Ovary (tissue), 10 donors: ENCODE measurements at places on chromosomes 3 and 15. TPM values are rescaled to one million over a fixed set of nuclear protein-coding genes. Genes with fewer than 3 reads are reported as not detected.

DNA sequence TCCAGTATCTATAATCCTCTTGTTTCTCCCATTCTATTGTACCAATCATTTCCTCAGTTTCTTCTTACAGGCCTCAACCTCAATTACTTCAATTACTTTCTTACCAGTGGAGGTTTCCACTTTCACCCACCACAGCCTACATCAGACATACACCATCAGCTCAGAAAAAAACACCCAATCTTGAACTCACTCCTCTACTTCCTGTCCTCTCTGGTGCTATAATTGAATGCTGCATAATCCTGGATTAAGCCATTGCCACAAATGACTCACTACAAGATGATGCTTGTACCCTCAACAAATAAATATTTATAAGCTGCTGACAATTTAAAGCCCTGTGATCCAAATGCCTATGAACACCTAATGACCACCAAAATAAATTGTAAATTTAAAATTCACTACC, 18.5 kb downstream of the RYK start:
- H3K4me1 ChIP-seq, result peaks cover 24% of the 10 kb centered on the region
- no peaks in the 10 kb centered on the region for H3K27me3 ChIP-seq
- H3K36me3 ChIP-seq, result no peaks in the 10 kb centered on the region

GRCh38 chr3:170095771-170096170, 58.0 kb downstream of the GPR160 start:
- H3K27ac ChIP-seq, result no peak overlapping the region
- H3K36me3 ChIP-seq, result no peaks in the 10 kb centered on the region
- no peaks in the 10 kb centered on the region for H3K4me1 ChIP-seq
- DNase-seq, result no peak
- no peak overlapping the region for H3K4me3 ChIP-seq

DNA sequence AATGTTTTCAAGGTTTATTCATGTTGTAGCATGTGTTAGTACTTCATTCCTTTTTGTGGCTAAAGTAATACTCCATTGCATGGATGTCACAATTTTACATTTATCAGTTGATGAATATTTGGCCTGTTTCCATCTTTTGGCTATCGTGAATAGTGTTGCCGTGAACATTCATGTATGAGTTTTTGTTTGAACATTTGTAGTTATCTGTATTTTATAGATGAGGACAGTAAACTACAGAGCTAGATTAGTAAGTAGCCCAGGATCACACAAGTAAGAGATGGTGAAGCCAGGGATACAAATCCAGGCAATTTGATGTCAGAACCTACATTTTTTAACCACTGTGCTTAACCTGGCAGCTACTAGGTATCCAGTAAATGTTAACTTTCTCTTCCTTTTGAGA, 63.2 kb downstream of the ASTE1 start:
- H3K27ac ChIP-seq, result no peak overlapping the region
- no peaks in the 10 kb centered on the region for H3K27me3 ChIP-seq
- no peaks in the 10 kb centered on the region for H3K36me3 ChIP-seq
- H3K4me1 ChIP-seq, result no peaks in the 10 kb centered on the region
- H3K4me3 ChIP-seq, result no peak overlapping the region

DNA sequence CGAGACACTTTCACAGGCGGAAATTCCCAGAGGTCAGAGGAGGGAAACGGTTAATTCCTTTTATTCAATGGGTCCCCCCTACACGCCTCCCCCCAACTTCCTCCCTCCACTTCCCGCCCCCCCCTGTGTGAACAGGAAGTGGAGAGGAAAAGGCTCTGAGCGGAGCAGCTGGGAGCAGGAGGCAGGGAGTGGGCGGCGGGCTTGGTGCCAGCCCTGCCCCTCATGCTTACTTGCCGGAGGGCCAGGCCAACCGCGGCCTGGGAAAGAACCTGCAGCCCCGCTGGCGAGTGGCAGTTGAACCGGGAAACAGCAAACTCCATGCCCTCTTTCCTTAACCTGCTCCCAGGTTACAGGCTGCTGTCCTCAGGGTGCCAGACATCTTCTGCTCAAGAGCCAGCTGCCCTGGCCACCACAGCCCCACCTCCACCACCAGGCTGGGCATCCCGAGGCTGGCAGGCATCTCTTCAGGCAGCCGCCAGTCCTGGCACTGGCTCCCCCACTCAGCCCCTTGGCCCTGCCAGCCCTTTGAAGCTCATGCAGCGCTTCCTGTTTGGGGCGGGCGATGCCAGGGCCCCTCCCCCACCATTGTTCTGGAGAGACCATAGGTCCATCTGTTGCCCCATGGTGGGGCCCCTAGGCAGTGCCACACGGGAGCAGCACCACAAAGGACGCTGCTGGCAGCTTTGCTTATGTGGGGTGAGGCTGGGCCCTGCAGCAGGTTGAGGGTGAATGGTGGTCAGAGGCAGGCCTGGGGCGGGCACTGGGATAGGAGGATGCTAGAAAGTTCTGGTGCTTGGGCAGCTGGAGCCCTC, 12.9 kb downstream of the VPS18 start:
- peak overlapping the region; percentile 38 for H3K4me3 ChIP-seq
- H3K27me3 ChIP-seq, result no peaks in the 10 kb centered on the region
- peak overlapping the region; percentile 47 for H3K27ac ChIP-seq
- H3K4me1 ChIP-seq, result peaks cover 3% of the 10 kb centered on the region

- H3K4me1 ChIP-seq, result peaks cover 6% of the 10 kb centered on the region
- no peaks in the 10 kb centered on the region for H3K27me3 ChIP-seq
- no peaks in the 10 kb centered on the region for H3K36me3 ChIP-seq
- no peak overlapping the region for H3K27ac ChIP-seq
Observed at GRCh38 chr3:150613034-150613433, 9.9 kb downstream of the SELENOT start.

Gene FANCD2OS
- total RNA-seq, result not detected
